ENCODE measurements at places on chromosomes 6 and 20.
A peak's percentile ranks its signal among the peaks of the same experiment; 100 is the strongest.

DNA sequence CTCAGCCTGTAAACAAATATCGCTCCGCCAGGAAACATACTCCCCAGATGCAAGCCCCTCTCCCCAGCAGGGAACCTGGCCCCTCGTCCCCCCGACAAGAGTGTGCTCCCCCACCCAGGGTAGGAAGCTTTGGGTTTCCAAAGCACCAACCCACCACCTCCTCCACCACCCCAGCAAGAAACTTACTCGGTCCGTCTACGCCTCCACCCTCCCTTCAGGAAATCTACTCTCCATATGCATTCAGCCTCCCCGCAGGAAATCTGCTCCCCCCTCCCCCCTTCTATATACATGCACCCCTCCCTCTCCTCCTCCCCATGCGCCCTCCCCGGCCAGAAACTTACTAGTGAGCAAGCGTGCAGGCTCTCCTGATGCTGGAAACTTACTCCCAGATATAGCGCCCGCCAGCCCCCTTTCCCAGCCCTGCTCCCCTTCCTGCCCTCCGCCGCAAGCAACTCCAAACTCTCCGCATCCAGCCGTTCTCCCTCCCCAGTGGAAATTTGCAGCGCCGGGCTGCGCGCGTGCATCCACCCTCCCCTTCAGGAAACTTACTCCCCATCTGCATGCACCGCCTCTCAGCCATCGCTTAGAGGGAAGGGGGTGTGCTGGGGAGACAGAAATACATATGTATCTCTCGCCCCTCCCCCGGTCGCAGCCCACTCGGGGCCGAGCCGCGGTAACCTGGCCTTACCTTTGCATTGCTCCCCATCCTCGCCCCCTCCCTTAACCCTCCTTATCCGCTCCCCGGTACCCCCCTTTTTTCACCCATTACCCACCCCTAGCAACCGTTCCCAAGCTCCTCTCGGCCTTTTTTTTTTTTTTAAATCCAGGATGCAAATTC, at the start of gene TRERF1:
Gene TRERF1, minus strand, starts transcription at position 594 of the 838 bp plus-strand sequence. CDS start 182,336 bp downstream, outside the sequence.
- DNase-seq, result peak; percentile 66

DNA sequence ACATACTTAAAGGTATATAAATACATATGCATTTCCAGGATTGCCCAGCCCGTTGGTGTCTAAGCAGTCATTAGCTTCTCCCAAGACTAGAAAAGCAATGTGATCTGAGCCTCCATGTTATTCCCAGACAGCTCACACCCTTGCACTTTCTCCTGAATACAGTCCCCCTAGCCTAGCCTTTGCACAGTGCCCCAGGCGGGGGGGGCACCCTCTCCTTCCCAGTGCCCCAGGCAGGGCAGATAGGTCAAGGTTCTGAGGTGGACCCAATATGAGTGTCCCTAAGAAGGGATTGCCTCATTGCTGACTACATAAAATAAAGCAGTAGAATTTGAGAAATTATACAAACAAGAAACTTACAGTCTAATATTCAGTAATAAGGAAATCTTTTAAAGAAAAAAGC, 15.4 kb upstream of the GNRH2 start:
- no peak for DNase-seq

GRCh38 chr6:170096803-170097504, 193.9 kb downstream of the DLL1 start:
- DNase-seq, result no peak

- DNase-seq, result no peak
Measured at GRCh38 chr6:85044361-85044760, 280.0 kb upstream of the TBX18 start.

All from SW480 (cell line).